ENCODE measurements at places on chromosomes 5 and 9.

DNA sequence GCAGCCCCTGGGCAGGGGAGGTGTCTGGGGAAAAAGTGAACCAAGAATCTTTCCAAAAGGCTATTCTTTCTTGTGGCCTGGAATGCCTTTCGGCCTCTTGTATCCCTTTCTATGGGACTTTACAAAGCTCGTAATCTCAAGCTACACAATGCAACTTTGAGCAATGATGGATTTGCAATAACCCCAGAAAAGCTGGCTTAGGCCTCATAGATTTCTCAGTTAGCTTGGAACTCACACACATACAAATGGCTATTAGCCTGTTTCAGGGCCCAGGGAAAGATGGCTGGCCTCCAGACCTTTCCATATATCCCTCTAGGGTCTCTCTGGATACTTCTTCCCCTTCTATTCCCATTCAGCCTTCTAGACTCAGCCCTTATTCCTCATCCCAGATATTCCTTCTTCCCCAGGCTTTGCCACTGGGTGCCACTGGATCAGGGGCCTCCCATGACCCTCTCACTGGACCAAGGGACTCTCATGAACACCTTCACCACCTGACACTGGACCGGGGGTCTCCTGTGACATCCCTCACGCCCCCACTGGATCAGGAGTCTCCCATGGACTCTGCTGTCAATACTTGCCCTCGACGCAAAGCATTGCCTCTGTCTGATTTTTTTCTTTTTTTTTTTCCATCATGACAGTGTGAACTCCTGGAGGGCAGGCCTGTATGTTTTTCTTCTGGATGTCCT is 59.5 kb downstream of the RAD23B start:
- DNase-seq, result no peak

DNA sequence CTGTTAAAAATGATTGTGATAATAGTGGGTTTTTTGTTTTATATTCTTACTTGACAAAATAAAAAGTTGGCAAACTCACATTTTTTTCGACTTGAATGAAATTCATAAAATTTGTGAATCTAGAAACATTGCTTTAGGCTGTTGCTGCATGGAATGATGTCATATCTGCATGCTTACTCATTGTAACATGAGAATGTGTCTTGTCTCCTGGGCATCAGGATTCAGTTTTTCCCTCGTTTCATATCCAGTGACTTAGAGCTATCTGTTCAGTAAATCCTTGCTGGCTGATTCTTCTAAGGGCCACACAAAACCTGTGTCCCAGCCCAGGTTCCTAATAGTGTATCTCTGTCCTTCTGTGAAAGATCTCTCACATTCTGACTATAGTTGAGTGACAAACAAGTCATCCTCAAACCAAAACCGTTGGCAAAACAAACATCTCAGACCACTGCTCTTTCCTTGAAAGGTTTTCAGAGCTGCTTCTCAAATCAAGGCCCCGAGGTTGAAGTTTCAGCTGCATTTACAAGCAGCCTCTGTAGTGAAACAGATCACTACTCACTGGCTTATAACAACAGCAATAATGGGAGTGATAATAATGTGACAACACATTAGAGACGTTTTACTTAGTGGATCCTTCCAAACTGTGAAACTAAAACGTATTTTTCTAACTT is 95.0 kb downstream of the NPR3 start:
- no peak for DNase-seq

DNA sequence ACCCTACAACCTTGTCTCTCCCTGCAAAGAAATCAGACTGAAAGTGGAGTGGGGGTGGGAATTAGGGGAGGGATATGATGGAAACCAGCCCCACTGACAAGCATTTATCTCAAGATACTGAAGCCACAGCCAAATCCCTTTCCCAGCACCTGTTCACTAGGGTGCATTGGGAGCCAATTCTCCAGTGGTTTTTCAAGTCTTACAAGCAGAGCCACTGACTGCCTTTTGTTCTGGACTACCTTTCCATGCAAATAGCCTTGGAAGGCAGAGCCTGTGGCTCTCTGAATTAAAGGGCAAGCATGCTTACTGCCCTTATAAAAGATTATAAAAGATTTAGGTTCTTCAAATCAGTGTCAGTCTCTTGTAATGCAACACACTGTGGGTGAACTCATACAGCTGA is 8.8 kb upstream of the GGTA1 start:
- DNase-seq, result no peak

DNA sequence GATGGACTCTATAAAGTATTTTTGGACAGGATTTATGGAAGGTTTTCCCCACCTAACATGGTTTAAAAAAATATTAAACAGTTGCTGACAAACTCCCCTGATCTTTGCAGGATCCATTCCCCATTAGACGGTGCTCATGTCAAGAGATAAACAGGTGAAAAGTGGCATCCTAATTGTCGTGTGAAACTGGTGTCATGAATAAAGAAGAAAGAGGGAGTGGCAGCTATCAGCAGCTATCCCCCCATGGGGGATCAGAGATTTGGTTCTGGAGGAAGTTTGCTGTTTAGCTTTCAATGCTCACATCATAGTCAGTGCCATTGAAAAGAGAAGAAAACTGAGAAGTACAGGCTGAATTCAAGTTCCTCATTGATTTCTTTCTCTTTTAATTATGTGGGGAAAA is 329.3 kb upstream of the BRINP1 start:
- no peak for DNase-seq

DNA sequence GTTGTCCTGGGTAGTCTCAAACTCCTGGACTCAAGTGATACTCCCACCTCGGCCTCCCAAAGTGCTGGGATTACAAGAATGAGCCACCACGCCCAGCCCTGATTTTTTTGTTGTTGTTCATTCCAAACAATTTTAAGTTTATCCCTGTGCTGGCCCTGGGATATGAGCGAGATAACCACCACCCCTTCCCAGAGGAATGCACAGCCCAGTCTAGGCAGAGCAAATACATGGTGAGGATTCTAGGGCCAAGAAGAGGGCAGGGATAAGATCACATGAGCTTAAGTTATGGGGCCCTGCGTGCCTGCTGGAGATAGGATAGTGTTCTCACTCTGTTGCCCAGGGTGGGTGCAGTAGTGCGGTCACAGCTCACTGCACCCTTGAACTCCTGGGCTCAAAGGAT is 21.0 kb upstream of the TOR1B start:
- no peak for DNase-seq

DNA sequence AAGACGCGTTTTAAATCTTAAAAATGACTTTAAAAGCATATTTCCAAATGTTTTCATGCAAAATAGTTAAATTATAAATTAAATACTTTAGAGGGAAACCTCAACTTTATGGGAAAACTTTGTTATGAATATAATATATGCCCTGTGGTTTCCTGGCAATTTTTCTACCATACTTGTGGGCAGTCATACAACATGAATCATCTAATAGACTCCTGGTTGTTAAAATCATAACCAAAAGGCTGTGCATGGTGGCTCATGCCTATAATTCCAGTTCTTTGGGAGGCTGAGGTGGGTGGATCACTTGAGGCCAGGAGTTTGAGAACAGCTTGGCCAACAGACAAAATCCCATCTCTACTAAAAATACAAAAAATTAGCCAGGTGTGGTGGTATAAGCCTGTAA is 18.2 kb downstream of the ATP10B start:
- DNase-seq, result no peak

DNA sequence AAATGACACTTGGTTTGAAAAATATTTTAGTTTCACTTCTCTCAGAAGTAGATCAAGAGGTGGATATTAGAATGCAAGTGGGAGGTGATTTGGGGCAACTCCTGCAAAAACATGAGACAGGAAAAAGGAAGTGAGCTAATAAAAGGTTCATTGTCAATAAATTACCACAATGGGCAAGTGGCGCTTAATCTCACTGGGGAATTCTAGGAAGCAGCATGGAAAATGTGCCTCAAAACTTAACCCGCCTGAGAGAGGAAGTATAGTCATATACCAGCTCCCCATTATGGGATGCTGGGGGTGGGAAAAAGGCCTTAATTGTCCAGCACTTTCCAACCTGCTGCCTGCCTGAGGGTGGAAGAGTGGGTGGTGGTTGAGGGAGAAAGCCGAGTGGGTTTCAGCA is 204.1 kb downstream of the ELAVL2 start:
- DNase-seq, result no peak

DNA sequence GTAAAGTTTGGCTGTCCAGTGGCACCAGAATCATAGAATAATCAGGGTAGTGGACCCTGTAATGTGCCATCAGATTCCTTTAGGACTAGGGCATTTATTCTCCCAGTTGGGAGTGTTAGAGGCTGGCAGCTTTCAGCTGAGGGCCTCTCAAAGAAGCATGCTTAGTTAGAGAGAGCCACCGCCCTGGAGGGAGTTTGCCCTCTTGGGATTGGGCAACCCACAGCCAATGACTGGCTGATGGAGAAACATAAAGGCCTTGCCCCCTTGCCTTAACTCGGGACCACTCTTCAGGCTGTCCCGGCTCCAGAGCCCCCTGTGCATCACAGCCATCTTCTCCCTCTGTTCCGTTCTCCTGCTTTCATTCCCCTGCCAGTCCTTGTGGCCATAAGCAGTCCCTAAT is 20.5 kb upstream of the IFNK start:
- no peak for DNase-seq

- no peak for DNase-seq
These were observed 19.1 kb downstream of the LHX3 start for GRCh38 chr9:136185596-136186366.

DNA sequence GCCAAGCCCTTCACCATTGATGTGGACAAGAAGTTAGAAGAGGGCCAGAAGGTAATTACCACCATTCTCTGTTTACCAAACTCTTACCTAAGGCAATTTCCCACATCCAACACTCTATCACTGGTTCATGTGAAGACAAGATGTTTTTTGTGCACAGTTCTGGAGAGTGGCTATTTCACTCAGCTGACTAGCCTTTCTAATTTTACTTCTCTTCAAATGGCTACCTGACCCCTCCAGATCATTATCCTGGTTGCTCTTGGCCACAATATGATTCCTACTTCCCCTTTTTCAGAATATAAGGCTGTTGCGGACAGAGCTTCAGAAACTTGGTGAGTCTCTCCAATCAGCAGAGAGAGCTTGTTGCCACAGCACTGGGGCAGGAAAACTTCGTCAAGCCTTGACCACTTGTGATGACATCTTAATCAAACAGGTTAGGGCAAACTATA is 7.1 kb downstream of the KIF20A start:
- DNase-seq, result no peak

GRCh38 chr5:37207802-37208201 is 41.4 kb downstream of the CPLANE1 start:
- DNase-seq, result no peak

- no peak for DNase-seq
These were observed 2.8 kb downstream of the SRA1 start for GRCh38 chr5:140554454-140554853.

GRCh38 chr9:5499889-5500398 is 10.4 kb upstream of the PDCD1LG2 start:
- DNase-seq, result no peak

- no peak for DNase-seq
These were observed 141.5 kb upstream of the FER start for GRCh38 chr5:108606185-108606584.

DNA sequence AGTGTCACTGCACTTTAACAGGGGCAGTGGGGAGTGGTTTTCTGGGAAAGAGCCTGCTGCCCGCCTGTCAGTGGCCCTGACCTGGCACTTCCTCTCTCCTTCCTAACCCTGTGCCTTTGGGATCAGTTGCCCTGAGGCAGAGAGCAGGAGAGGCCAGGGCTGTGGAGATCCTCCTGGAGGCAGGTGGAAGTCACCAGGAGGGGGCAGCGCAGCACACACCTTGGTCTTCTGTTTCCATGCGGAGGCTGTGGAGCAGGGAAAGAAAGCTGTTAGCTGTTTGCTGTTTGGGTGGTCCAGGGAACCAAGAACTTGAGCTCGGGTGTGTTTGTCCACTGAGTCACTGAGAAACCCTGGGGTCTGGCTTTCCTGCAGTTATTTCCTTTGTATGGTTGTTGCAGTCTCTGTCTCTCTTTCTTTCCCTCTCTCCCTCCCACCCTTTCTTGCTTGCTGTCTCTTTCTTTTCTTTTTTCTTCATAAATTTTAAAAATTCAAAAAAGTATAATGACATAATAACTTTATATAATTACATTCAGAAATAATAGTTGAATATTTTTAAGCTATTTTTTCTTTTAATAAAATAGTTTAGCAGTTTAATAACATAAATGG is 28.1 kb downstream of the NTRK2 start:
- DNase-seq, result peak; percentile 26

DNA sequence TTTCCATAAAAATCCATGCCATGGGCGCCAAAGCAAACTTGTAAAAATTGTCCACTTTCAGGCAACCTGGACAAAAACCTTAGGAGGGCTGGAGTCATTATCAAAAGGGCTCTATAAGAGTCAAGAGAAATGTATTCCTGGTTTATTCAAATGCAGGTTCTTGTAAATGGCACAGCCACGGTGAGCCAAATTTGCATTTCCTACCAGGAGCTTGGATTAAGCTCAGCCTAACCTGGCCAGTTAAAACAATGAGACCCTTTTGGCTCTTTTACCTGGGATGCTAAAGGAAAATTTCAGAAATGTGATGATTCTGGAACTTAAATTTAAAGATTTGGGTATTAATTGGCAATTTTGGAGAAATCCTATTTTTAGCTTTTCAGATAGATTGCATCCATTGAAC is 8.9 kb upstream of the ZNF474 start:
- DNase-seq, result no peak

DNA sequence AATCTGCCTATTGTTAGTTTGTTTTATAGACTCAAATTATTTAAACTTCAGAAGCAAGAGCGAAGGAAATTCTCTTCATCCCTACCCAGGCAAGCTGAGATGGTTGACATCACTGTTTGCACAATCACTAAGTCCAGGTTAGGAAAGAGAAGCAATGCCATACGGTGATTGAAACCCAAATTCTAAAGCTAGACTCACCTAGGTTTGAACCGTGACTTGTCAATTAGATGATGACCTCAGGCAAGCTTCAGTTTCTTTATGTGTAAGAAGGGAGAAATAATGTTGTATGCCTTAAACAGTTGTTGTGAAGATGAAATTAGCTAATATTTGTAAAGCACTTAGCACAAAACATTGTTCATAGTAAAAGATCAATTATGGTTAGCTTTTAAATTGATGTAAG is 96.5 kb upstream of the ANKRD55 start:
- no peak for DNase-seq

DNA sequence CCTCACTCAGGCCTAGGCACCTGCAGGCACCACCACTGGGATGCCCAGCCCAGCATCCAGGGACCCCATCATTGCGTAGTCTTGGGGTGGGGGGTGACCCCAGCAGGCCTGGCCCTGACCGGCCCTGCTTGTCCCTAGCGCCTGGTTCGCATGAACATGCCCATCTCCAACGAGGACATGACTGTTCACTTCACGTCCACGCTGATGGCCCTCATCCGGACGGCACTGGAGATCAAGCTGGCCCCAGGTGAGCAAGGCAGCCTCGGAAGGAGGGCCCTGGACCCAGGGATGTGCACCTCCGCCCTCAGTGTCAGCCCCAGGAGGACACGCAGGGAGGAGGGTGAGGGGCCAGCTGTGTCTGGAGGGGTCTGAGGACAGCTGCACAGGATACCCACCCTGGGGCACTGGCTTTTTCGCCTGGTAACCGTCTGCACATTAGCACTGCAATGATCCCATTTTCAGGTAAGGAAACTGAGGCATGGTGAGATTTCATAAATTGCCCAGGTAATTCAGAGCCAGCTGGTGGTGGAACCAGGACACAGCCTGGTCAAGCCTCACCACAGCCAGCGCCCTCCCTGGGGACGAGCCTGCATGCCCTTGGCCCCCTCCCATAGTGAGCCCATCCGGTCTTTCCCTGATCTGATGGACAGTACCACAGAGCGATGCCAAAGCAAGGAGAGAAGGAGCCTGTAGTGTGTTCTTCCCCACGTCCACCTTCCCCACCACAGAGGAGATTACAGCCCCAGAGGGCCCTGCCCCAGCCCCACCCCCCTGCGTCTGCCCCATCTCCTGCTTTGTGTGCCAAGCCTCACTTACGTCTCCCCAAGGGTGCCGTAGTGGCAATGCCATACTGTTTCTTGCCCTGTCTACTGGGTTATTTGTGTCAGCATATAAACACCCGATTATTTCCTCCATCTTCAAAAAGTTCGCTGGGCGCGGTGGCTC is 228.3 kb downstream of the CACNA1B start:
- no peak for DNase-seq

Measured in activated CD4-positive, alpha-beta T cell treated with anti-CD3 and anti-CD28 coated beads, Interleukin-2, amount 50 U/mL, for 1 hour (primary cell).